ENCODE measurements at places on chromosomes 3 and 15.
A peak's percentile ranks its signal among the peaks of the same experiment; 100 is the strongest.

- DNase-seq, result no peak
These were observed 256.9 kb upstream of the TGFBR2 start for GRCh38 chr3:30349507-30349906.

DNA sequence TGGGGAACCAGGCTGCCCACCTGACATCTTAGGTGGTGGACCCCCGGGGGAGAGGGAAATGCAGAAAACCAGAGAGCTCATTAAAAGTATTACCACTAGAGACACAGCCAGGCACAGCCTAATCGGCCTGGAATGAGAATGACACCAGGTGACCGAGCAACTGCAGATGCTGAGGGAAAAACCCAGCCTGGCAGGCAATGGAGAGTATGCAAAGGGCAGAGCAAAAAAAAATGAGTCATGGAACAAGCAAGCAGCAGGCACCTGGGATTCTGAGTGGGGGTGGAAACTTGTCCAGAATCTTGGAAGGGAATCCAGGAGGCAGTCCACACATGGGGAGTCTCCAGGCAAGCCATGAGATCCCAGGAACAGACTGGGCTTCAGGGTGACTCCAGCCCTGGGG, 183.7 kb upstream of the LRRN1 start:
- no peak for DNase-seq

GRCh38 chr15:41024131-41024530, 70.9 kb downstream of the CHAC1 start:
- DNase-seq, result no peak

- no peak for DNase-seq
These were observed 116.2 kb downstream of the NEO1 start for GRCh38 chr15:73168487-73168886.

GRCh38 chr3:20552605-20553275, 366.7 kb upstream of the SGO1 start:
- no peak for DNase-seq

- no peak for DNase-seq
These were observed 268.1 kb downstream of the MFSD1 start for GRCh38 chr3:159069866-159070425.

DNA sequence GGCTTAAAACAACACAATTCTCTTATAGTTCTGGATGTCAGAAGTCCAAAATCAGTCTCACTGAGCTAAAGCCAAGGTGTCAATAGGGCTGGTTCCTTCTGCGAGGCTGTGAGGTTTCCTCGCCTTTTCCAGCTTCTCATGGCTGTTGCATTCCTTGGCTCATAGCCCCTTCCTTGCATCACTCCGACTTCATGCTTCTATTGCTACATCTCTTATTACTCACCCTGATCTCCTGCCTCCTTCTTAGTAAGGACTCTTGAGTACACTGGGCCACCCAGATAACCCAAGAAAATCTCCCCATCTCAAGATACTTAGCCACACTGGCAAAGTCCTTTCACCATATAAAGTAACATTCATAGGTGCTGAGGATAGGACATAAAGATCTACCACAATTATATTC, 193.9 kb downstream of the ADAMTS17 start:
- DNase-seq, result no peak

GRCh38 chr15:68387381-68388143, 44.4 kb downstream of the ITGA11 start:
- peak; percentile 9 for DNase-seq

GRCh38 chr3:171524921-171525310, 64.7 kb upstream of the TNIK start:
- DNase-seq, result no peak

DNA sequence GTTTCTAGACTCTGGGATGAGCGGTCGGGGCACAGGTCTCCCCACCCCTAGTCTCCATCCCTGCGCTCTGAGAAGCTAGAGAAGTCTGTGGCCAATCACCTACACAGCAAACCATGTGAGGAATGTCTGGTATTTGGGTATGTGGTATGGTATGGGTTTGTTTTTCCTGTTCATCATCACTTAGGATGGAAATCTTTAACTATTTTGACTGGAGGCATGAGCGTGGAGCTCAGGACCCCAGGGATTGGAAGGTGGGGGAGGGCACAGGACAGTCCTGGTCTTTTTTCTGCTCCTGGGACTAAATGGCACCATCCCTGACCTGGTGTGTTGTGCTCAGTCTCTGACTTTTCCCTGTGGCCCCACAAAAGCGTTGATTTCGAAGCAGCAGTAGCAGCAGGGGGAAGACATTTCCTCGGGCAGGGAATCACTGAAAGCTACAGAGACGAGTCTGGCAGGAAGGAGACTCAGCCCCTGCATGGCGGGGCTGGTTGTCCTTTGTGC, 191.7 kb upstream of the TPM1 start:
- DNase-seq, result no peak

DNA sequence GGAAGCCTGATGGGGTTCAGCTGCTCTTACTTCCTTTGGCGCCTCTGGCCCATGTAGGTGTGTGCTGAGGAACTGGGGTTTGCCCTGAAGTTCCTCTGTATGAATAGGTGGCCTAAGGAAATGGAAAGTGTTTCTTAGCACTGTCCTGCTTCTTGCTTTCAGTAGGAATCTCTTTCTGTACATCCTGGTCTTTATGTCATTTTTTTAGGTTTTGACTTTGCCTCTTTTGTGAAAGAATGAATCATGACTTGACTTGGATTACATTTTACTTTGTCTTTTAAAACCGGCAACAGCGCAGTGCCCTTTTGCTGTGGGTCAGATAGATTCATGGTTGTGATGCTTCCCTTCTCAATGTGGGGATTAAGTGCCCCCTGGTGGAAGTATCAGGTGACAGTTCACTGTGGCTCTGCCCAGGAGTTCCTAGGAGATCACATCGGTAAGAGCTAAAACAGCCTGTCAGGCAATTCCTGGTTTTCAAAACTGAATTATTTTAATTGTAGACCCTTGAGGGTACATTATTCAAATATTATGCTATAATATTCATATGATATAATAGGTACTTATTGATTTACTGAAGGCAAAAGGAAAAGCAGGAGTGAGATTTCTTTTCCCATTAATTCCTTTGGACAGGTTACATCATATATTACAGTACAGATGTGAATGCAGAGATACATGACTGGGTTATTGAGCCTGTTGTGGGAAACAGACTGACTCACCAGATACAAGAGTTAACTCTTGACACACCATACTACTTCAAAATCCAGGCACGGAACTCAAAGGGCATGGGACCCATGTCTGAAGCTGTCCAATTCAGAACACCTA, 95.4 kb downstream of the HCN4 start:
- DNase-seq, result peak; percentile 3

All from T-cell (primary cell).